ENCODE measurements at places on chromosomes 11 and 22.
A peak's percentile ranks its signal among the peaks of the same experiment; 100 is the strongest.

DNA sequence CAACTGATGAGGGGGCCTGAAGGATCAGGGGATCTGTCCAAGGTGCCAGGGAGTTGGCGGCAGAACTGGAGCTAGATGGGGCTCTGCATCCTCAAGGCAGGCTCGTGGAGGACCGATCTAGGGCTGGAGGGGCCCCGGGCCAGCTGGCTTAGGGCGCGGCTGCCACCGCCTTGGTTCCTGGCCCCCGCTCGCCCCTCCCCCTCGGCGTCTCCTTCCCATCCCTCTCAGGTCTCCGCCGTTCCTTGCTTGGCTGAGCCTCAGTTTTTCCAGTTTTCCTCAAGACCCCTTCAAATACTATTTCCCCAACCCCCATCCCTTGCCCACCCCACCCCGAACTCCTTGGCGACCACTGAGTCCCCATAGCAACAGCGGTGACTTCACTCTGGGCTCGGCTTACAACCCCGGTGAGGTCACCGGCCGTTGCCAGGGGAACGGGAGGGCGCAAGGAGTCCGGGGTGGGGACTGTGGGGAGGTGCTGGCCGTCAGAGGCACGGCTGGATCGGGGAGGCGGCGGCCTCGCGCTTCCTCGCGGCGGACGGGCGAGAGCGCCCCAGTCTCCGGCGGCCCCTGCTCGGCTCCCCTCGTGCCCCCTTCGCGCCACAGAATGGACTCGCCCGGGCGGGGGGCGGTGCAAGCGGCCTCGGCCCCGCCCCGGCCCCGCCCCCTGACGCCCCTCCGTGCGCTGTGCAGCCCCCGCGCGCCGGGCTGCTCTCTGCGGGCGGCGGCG is 7.5 kb downstream of the FREY1 start:
- peak; percentile 74 for DNase-seq

DNA sequence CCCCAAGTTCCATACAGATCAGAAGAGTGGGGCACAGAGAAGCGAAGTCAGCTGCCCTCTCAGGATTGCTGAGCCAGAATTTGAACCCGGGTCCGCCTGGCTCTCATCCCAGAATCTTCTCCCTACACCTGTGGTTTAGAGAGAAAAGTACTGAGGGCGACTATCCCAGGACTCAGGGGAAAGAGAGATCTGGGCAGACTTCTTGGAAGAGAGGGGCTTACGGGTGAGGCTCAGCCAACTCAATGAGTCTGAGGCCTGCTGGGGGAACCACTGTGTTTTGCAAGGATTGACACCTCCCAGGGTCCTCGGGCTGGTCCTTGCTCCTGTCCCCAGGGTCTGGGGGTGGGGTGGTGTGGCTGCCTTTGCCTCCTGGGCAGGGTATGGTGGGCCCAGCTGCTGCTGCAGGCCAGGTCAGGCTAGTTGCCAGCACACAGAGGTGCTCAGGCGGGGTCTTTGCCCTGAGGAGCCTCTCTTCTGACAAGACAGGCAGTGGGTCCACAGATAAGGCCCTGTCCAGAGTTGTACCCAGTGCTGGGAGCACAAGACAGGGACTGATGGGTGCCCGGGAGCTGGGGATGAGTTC is 1.2 kb downstream of the CAPN5 start:
- DNase-seq: peak; percentile 15

- DNase-seq: no peak
Observed at GRCh38 chr22:41479671-41480396, 10.9 kb downstream of the ACO2 start.

GRCh38 chr11:70727899-70728620 is 329.7 kb downstream of the CTTN start:
- no peak for DNase-seq

- DNase-seq: no peak
Observed at GRCh38 chr22:27206374-27207133, 549.2 kb downstream of the MIAT start.
